ENCODE measurements at places on chromosomes 13 and 19.

- no peak for DNase-seq
Measured at GRCh38 chr13:44155422-44156293, 218.0 kb upstream of the SERP2 start.

GRCh38 chr13:88144580-88144979, 473.4 kb downstream of the SLITRK5 start:
- DNase-seq = no peak

DNA sequence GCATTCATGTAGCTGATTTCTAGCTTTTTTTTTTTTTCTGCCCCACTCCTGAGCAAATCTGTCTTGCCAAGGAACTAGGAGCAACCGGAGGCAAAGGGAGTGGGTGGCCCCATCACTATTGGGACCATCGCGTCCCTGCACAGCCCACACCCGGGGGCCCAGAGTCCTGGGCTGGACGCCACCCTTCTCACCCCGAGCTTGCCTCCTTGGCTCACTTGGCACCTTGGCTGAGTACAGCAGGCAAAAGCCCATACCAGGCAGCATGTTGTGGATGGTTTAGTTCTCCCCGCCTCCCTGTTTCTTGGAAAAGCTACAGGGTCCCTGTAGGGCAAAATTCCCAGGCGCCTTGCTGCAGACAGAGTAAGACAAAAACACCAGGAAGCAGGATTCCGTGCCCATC, 13.7 kb downstream of the SMIM24 start:
- DNase-seq = no peak

GRCh38 chr19:6041071-6041470, 63.1 kb upstream of the RANBP3 start:
- no peak for DNase-seq

DNA sequence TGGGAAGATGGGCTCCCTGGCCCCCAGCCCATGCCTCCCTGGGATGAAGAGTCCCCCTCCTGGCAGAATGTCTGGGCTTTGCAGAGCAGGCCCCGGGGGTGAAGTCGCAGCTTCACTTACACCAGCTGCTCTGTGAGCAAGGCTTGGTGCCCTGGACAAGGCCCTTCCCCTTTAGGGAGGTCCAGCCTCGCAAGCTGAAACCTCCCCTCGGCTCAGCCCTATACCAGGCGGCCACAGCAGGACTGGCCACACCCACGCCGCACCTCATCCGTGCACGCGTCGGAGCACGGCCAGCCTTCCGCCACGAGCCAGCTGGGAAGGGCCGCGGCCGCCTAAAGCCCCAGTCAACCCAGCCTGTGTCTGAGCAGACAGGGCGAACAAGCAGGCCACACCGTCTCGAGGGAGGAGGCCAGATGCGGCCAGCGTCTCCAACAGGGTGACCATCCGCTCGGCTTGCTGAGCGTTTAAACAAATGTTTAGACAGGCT, 83.2 kb upstream of the MCF2L start:
- DNase-seq = no peak

- no peak for DNase-seq
Measured at GRCh38 chr19:29372921-29373797, 152.6 kb upstream of the VSTM2B start.

GRCh38 chr13:49497272-49497671, 1.5 kb downstream of the PHF11 start:
- DNase-seq = no peak

GRCh38 chr13:107753291-107753690, 462.0 kb downstream of the LIG4 start:
- no peak for DNase-seq

DNA sequence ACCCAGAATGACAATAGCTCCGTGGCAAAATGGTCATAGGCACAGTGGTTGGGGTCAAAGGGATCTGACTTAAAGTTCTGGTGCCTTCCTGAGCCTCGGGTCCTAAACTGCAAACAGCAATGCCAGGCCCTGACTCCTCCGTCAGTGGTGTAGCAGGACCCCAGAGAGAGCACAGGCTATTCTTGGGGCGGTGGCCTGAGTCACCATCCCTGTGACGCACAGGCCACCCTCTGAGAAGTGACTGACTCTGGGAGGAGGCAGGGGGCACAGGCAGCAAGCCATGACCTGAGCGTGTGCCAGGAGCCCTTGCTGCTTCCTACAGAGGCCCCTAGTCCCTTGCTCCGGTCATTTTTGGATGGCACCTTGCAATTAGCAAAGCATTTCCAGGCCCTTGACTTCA, 18.7 kb downstream of the PLVAP start:
- no peak for DNase-seq

GRCh38 chr13:93559718-93560117, 333.1 kb downstream of the GPC6 start:
- DNase-seq = no peak

- DNase-seq = no peak
Measured at GRCh38 chr19:38389101-38389925, 816 bp downstream of the SPRED3 start.

DNA sequence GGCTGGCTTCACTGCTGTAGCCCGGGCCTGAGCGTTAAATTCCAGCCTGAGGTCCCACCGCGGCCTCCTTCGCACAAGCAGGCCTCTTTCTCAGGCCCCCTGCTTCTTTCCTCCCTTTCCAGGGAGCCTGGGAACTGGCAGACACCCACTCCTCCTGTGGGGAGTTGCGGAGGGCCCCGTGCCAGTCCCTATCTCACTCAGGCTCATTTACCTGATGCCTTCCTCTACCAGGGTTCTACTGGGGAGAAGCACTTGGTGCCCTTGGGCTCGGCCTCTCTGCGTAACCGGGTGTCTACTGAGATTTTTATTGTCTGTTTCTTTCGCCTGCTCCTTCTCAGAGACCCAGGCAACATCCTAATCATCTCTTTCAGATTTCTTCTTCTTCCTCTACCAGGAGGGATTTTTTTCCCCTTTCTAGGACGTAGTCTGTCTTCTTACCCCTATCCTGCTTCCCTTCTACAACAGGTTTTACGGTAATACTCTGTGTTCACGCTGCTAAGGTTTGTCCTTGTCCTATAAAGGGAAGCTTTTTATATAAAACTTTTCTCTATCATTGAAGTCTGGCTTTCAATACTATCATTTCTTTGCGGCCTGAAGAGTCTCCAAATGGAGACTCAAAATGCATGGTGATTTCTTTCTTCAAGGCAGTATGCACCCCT, 135.4 kb upstream of the GPR12 start:
- DNase-seq = no peak

DNA sequence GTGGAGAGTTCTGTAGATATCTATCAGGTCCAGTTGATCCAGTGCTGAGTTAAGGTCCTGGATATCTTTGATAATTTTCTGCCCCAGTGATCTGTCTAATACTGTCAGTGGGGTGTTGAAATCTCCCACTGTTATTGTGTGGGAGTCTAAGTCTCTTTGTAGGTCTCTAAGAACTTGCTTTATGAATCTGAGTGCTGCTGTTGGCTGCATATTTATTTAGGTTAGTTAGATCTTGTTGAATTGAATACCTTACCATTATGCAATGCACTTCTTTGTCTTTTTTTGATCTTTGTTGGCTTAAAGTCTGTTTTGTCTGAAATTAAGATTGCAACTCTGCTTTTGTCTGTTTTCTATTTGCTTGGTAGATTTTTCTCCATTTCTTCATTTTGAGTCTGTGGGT, 15.4 kb downstream of the AP1M1 start:
- no peak for DNase-seq

GRCh38 chr19:51317376-51317775, 5.9 kb downstream of the IGLON5 start:
- no peak for DNase-seq

GRCh38 chr13:112893207-112893569, 75.8 kb upstream of the MCF2L start:
- no peak for DNase-seq

DNA sequence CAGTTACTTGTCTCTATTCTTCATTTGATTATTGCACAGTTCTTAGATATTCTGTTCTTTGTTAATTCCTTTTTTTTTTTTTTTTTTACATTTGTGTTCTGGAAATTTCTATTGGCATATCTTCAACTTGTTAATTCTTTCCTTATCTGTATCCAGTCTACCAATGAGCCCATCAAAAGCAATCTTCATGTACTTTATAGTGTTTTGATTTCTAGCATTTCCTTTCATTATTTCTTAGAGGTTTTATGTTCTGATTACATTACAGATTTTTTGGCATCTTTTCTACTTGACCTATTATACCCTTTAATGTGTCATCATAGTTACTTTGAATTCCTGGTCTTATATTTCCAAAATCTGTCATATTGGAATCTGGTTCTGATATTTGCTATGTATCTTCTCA, 2194.8 kb downstream of the PCDH9 start:
- no peak for DNase-seq

DNA sequence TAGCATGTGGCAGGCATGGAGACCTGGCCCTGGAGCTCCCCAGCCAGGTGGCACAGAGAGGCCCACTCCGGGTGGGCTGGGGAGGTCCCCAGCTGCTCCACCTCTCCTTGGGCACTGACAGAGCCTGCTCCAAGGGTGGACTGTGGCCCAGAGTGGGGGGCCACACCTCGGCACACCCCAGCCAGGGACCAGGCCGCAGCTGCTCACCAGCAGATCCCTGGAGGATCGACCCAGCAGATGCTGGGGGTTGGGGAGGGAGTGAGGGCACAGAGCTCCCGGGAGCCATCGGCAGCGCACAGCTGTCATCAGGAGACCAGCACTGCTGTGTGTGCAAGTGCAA, 72.0 kb upstream of the KCTD15 start:
- peak; percentile 63 for DNase-seq

- DNase-seq = no peak
Measured at GRCh38 chr13:99059498-99060075, 81.7 kb upstream of the DOCK9 start.

All from NCI-H1694 treated with DMSO at 0.1 percent for 48 hours (cell line).